T-helper 9 cell (primary cell): ENCODE measurements at places on chromosomes 7 and 10.

DNA sequence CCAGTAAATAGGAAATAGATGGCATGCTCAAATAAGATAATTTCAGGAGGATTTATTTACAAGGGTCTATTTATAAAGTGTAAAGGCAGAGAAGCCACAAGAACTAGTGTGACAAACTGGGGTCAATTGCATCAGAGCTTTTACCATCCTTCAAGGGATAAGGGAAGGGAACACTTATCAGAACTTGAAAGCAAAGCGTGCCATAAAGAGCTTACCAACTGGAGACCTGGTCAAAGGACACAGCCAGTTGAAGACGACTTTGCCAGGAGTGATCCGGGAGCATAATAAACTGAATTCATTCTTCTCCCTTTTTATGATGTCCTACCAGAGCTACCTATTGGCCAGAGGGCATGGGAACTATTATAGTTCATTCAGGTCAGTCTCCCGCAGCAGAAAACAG lies 3.2 kb upstream of the PPP1R3A start:
- DNase-seq, result no peak

- no peak for DNase-seq
Observed at GRCh38 chr10:21146436-21146789, 249.3 kb upstream of the NEBL start.

DNA sequence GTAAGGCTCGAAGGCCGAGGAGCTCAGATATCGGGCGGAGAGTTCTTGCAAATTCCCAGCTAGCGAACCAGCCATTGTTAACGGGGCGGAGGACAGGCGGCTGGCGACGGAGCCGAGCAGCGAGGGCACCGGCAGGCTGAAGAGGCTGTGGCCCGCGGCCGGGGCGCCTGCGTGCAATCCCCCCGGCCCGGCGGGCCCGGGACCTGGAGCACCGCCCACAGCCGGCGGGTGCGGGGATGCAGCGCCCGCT lies 4.1 kb downstream of the VAX1 start:
- no peak for DNase-seq

DNA sequence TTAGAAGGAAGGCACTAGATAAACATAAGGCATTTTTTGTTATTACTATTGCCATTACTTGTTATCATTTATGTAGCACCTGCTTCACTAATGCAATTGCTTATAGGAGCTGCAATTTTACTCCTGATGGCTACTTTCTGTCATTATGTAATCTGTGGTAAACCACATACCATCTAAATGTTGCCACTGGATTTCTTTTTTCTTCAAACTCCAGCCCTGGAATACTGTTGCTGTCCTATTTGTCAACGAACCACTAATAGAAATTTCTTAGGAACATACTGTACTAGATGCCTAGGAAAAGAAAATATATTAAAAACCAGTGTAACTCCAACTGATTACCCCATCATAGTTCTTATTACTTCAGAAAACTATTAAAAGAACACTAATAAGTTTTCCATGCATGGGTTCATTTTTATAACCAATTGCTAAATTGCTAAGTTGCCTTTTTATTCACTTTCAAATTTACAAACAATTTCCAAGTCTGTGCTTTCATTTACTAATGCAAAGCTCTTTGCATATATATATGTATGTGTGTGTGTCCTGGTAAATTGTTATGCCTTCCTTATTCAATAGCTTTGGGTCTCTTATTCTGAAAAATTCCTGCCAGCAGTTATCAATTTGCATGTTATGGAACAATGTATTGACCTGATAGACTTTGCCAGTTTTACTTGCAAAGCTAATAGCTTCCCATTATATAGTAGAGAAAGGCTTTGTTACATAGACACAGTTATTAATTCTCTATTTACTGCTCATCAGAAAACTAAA lies 287.4 kb downstream of the EXOC4 start:
- DNase-seq, result no peak

GRCh38 chr10:14093730-14094484 lies 236.8 kb downstream of the FRMD4A start:
- no peak for DNase-seq

DNA sequence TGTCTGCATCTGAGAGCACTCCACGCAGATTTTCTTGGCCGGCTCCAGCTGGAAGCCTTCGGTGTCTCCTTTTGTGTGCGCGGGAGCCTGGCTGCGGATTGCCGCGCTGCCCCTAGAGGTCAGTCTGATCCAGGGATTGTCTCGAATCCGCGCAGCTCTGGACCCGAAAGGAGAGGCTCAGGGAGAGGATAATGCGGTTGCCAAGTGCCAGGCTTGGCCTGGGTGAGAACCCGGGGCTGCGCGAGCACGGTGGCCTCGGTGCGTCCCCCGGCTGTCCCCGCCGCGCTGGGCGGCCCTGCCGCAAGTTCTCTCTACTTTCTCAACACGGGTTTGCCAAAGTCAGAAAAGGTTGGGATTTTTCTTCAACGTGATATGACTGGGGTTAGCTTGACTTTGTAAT lies 140.9 kb downstream of the ADCYAP1R1 start:
- no peak for DNase-seq

- DNase-seq, result no peak
Observed at GRCh38 chr7:4725850-4726450, 43.9 kb downstream of the FOXK1 start.

DNA sequence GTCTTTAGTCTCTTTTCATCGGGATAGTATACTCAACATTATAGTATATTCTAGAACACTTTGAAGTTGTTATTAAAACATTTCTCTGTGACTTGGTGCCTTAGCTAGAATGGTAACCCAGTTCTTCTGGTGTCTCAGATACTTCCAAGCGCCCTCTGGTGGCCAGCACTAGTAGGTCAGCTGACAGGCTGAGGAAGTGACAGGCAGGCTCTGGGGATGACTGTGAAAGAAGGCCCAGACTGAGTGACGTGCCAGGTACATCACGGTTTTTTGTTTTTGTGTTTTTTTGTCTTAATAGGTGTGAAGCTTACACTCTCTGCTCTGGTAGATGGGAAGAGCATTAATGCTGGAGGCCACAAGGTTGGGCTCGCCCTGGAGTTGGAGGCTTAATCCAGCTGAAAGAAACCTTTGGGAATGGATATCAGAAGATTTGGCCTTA lies 5.1 kb downstream of the COMTD1 start:
- DNase-seq, result peak; percentile 95

GRCh38 chr7:35753761-35754603 lies 46.9 kb upstream of the SEPTIN7 start:
- no peak for DNase-seq

DNA sequence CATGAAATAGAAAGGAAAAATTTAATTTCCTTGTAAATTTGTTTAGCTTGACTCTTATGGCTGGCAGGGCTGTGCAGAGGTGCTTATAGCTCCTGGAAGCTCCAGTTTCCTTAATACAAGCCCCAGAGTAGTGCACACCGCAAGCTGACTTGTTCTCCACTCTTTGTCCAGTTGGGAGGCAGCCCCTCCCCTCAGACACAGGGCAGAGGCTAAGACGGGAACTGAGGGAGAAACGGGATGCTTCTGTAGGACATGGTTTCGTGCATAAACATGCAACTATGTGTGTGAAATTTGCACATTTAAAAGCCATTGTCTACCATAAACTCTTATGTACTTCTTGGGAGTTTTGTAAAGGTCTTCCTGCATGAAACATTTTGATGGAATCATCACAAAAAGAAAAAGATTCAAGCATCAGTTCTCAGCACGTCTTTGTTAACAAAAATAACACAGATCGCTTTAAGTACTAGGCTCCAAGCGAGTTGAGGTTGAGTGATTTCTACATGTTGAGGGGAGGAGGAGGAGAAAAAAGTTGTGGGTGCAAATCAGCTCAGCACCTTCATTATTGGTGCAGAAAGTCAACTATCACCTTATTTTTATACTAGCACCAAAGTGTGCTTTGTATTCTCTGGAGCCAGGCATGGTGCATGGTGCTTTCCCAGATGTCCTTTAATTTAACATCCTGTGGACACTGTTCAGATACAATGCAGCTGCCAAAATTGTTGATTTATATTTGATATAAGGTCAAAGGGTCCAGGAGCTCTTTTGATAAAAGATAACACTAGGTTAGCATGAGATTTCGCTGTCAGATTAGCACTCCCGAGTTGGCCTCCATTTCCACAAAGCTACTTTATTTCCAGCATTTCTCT lies 124.5 kb downstream of the CHN2 start:
- no peak for DNase-seq

DNA sequence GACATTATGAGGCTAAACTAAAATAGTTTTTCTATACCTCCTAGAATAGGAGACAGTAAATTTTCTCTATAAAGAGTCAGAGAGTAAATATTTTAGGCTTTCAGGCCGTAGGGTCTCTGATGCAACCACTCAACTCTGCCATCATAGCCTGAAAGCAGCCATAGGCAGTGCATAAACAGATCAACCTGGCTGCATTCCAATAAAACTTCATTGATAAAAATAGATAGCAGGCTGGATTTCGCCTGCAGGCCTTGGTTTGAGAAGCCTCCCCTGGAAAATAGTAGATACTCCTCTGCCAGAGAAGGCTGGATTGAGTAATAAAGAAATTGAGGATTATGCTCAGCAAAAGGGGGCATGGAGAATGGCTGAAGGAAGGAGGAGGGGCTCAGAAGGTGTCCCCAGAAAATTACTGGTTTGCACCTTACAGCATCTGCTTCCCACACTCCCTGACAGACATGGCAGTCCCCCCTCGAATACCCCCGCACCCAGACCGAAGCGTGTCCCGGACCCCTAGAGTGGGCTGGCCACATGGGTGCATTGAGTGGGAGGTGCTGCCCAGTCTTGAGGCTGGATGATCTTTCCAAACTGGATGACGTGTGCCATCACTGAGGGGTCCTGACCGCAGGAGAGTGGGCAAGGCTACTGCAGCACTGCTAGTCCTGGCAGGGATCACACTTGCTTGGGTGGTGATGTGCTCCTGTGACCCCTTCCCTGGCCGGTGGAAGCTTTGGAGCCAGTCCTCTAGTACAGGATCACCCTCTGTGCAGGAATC lies 126.6 kb downstream of the PTPN20 start:
- DNase-seq, result no peak

- DNase-seq, result no peak
Observed at GRCh38 chr7:158018971-158019645, 568.5 kb downstream of the PTPRN2 start.

GRCh38 chr7:140526214-140526613 lies 46.9 kb upstream of the MKRN1 start:
- DNase-seq, result no peak

GRCh38 chr7:94182721-94183120 lies 178.6 kb upstream of the BET1 start:
- DNase-seq, result no peak
